ENCODE measurements at places on chromosomes 1 and 21.

DNA sequence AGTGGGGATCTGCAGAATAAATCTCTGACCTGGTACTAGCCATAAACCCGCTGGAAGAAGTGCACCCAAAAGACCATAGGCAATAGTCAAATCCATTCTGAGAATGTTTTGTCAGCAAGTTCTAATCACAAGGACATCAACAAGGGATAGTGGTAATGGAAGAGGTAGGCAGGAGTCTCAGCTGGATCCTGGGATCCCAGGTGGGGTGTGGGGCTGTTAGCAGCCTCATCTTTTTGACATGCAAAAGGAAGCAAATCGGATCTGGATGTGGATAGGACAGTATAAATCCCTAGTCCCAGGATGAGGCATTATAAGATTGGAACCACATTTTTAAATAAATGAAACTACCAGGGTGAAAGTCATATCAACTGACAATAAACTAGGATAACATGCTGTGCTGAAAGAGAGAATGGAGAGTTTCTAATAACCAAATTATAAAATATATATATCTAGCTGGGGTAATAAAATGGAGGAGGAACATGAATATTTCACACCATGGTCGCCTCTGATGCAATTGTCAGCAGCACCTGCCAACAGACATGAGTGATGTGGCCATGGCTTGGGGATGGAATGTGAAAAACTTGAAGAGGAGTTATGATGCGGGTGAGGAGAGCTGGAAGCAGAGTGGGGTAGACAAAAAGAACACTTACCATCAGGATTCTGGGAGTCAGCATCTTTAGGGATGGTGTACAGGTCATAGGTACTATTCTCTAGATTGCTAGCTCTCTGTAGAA lies 23.7 kb upstream of the PEX19 start:
- peaks cover 75% of the 10 kb centered on the region for H3K36me3 ChIP-seq
- DNase-seq, result no peak
- no peaks in the 10 kb centered on the region for H3K27me3 ChIP-seq
- H3K4me3 ChIP-seq, result no peak overlapping the region
- H3K4me1 ChIP-seq, result no peaks in the 10 kb centered on the region

DNA sequence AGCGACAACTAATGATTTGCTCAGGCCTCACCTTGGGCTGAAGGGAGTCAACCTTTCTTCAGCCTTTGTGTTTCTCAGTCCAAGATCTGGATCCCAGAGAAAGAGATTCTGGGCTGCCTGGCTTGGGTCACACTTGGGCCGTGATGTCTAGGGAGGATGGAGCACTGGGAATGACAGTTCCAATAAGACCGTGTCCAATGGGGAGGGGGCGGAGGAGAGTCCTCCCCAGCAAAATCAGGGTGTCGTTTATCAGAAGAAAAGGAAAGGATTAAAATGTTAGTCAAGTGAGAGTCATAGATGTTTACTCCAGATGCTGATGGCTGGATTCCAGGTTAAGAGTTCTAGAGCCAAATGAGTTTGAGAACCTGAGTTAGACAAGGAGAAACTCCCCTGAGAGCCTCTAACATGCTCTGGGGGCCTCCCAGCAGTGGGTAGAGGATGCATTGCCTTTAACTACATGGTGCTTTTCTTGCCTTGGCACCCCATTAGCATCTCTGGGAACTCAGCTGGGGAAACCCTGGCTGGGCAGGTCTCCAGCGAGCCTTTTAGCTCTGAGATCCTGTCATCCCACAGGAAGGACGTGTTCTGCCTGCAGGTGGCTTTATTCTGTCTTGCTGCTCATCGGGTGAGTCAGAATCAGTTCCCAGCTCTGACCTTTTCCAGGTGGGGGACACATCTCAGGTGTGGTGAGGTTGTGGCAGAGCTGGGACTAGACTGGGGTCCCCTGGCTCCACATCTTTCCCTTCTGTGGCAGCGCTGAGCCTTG lies 22.2 kb downstream of the NIPAL3 start:
- peaks cover 4% of the 10 kb centered on the region for H3K36me3 ChIP-seq
- H3K27me3 ChIP-seq, result no peaks in the 10 kb centered on the region
- H3K27ac ChIP-seq, result no peak overlapping the region
- no peaks in the 10 kb centered on the region for H3K4me1 ChIP-seq

DNA sequence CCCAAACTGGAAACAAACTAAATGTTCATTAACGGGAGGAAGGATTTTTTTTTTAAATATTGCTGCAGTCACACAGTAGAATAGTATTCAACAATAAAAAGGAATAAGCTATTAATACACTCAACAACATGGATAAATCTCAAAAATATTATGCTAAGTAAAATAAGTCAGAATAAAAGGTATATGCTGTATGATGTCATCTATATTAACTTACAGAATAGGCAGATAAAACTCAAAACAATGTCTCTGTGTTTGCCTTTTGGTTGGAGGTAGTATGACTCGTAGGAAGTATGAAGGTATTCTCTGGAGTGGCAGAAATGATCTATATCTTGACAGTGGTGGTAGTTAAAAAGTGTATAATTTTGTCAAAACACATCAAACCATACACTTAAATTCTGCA lies 6.1 kb upstream of the ST6GALNAC5 start:
- no peak for DNase-seq
- no peaks in the 10 kb centered on the region for H3K36me3 ChIP-seq
- no peaks in the 10 kb centered on the region for H3K27me3 ChIP-seq
- no peak overlapping the region for H3K4me3 ChIP-seq
- H3K4me1 ChIP-seq, result no peaks in the 10 kb centered on the region
- no peak overlapping the region for H3K27ac ChIP-seq

DNA sequence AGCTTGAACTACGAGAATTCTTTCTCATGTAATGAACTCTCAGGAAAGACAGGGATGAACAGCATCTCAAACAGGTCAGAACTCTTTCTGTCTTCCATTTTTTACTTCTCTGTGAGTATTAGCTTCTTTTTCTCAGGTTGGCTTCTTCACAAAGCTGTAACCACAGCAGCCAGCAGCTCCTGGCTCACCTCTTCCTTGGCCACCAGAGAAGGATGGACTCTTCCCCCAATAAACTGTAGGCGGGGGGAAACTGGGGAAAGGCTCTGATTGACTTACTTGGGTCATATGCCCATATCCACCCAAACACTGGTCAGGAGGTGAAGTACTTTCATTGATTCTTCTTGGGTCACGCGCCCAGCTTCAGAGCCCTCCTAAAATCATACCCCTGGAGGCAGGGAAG lies 14.4 kb upstream of the ENAH start:
- no peak overlapping the region for H3K4me3 ChIP-seq
- no peak overlapping the region for H3K27ac ChIP-seq
- no peaks in the 10 kb centered on the region for H3K4me1 ChIP-seq
- H3K36me3 ChIP-seq, result no peaks in the 10 kb centered on the region
- DNase-seq, result no peak
- H3K27me3 ChIP-seq, result no peaks in the 10 kb centered on the region

DNA sequence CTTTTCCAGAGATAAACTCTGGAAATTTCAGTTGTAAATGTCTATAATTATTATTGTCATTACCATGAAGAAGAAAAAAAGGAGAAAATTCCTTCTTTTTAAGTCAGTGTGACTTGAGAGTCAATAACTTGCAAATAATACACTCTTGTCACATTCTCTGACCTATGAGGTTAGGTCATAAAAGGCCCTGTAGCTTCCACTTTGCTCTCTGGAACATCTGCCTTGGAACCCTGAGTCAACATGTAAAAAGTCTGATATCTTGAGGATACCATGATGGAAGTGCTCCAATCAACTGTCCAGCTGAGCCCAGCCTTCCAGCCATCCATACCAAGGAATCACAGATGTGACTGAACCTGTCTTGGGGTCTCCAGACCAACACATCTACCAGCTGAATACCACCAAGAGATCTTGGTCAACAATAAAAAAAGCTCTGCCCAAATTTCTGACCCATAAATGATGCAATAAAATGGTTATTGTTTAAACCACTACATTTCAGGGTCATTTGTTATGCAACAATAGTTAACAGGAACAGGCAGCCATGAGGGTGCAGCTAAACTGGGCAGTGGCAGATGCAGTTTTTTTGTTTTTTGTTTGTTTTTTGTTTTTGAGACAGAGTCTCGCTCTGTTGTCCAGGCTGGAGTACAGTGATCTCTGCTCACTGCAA lies 10.3 kb downstream of the DMRTA2 start:
- no peak overlapping the region for H3K4me3 ChIP-seq
- H3K36me3 ChIP-seq, result no peaks in the 10 kb centered on the region
- H3K4me1 ChIP-seq, result no peaks in the 10 kb centered on the region
- H3K27me3 ChIP-seq, result peaks cover 20% of the 10 kb centered on the region
- DNase-seq, result no peak
- no peak overlapping the region for H3K27ac ChIP-seq

Data from pancreas (tissue), 10 donors.